ENCODE measurements at places on chromosomes 6 and 20.

- DNase-seq = no peak
Observed at GRCh38 chr20:37257988-37258387, 3.6 kb downstream of the GHRH start.

DNA sequence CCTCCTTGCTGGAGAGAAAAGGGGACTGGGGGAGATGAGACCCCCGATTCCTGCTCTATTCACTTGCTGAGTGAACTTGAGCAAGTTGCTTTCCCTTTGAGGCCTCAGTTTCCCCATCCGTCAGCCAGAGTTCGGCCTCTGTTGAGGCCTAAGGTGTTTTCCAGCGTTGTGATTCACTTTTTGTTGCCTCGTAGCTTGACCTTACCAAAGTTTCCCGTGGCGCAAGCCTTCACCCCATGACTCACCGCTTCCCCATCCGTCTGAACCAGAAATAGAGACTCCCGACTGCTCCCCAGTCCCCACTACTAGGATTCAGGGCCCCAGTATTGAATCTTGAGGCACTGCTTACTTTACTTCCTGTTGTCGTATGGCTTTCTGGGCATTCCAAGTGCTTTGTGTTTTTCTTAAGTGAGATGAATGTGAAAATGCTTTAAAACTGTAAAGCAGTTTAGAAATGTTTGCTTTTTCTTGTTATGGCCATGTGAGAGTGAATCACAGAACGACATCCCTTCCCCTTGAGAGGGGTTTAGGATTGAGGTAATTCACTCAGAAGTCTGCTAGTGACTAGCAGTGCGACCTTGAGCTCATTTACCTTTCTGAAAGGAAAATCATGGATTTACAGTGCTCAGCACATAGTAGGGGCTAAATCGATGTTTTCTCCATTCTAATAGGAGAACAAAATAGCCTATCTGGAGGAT, 1.2 kb downstream of the CHMP4B start:
- DNase-seq = peak; percentile 68

DNA sequence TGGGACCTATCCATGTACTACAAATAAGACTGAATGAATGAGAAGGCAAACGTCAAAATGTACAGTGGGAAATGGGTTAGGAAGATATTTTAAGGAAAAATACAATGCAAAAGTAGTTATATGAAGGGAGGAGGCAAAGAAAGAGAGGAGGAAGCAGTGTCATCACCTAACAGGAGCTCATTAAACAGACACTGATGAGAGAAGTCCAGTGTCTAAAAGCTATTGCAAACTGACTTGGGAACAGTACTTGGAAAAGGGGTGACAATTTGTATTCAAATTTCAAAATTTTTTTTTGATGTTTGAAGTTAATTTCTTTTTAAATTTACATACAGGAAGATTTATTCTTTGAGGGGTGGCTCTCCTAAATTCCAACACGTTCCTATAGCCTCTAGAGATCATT, 143.5 kb upstream of the NOX3 start:
- no peak for DNase-seq

DNA sequence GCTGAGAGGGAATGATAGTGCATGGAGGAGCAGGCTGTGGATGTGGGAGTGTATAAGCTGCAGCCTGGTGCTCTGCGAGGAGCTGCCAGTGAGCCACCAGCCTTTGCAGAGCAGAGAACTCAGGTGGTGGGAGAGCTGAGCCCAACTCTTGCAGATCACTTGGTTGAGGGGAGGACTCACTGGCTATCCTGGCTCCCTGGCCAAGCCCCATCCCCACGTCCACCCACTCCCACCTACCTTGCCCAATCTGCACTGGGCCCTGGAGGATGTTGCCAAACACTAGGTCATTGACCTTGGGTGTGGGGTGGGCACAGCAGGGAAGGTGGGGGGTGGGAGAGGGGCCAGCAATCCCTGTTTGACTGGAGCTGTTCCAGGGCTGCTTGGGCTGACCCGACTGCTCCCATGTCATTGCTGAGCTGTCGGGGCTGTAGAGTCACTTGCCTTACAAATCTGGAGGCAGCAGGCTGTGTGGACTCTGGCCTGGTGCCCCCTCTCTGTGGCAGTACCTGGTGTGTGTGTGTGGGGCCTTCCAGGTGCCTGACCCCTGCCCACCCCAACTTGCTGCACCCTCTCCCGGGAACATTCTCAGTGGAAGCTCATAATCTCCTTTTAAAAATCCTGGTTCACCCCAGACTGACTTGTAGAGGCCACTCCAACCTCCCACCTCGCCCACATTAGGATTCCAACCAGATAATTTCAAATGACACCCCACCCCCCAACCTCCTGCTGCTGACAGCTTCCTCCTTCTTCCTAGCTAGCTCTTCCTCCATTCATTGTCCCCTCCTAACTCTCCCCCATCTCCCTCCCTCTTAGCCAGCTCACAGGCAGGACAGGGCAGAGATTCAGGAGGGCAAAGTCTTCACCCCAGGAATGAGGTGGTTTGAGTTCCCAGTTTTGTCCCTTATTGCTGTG, 162.3 kb downstream of the MRPL14 start:
- DNase-seq = no peak

DNA sequence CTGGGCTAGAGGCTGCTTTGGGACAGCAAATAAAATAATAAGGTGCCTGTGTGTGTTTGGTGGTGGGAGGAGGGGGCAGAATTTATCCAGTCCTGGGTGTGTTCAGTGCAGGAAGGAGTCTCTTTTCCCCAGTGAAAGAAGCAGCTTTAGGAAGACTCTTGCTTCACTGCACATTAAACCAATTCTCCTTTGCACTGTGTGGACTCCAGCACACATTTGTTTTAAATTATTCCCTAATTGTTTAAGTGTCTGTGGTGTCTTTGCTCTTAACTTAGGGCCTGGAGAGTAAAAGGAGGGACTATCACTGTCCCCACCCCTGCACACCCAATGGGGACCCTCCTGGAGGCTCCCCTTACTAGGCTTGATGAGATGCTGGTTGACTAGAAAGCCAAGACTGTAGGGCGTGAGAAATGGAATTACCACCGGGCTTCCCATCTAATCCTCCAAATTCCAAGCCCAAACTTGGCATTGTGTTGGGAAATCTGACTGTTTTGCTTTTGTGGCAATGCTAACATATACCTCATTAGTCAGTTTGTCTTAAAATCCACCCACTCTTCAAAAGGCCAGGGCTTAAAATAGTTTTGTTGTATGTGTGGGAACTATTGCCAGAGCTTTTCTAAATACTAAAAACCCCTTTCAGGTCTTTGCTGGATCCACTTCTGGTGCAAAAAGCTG, 13.5 kb upstream of the DAAM2 start:
- DNase-seq = no peak

GRCh38 chr20:8375898-8376297, 243.8 kb downstream of the PLCB1 start:
- no peak for DNase-seq

- no peak for DNase-seq
Observed at GRCh38 chr20:30419466-30419865, 838.0 kb upstream of the DEFB115 start.

DNA sequence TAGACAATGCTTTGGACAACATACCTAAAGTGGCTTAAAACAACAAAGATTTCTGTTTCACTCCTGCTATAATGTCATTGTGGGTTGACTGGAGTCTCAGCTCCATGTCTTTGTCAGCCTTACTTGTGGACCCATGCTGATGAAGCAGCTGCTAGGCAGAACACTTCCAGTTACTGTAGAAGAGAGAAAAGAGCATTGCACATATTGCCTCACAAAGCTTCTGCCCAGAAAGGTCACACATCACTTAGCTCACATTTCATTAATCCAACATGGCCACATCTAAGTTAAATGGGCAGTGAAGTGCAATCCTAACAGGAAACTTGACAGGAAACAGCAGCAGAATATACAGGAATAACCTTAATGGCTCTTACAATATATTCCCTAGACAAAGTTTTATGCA, 480.5 kb upstream of the HTR1E start:
- DNase-seq = no peak

DNA sequence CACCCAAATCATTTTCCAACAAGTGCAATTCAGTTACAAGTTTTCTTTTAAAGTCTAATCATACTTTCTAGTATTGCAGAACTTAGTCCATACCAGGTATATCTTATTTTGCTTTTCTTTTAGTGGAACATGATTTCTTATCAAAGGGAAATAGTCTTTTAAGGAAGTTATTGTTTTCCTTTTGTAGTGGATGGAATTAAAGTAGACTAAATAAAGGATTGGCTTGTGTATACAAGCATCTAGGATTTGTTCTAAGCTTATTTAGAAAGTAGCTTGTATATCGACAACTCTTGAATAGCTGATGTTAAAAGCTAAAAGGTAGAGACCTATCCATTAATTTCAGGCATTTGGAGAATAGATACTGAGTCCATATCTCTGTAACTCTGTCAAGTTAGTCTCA, 14.8 kb downstream of the DCBLD1 start:
- DNase-seq = no peak

DNA sequence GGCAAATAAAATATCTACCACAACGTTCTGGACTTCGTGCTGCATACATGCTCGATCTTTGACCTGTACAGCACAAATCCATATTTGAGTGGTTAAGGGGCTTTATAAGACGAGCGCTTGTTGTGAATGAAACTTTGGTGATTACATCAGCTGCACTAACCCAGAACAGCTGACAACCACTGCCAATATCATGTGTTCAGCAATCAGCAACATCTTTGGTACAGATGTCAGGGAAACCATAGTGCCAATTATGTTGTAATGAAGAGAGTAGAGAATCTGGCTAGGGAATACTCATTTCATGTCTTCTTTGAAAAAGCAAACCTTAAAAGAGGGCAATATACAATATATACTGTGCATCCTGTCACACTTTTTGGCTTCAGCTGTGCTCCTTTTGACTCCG, 188.6 kb upstream of the NT5E start:
- no peak for DNase-seq

DNA sequence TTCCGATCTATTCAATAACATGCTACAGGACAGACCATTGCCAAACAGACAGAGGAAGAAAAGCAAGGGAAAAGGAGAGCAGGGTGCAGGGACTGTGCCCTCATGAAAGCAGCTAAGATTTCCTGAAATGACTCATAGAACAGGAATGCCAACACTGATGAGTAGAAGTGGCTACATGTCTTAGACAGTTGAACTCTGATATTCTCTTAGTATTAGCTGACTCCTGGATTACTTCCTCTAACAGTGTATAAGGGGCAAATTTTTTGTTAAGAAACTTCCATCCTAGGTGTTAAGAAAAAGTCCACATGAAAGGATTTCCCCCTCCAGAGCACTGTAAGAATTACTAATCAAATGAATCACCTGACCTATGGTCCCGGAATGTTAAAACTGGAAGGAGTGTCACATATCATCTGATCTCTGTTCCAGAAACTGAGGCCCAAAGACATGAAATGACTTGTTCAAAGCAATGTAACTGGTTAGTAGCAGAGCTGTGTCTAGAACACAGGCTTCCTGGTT, 224.9 kb downstream of the IBTK start:
- no peak for DNase-seq

- peak; percentile 41 for DNase-seq
Observed at GRCh38 chr6:153312634-153313033, 181.6 kb upstream of the RGS17 start.

- DNase-seq = no peak
Observed at GRCh38 chr6:124964764-124965105, 2.5 kb downstream of the RNF217 start.

DNA sequence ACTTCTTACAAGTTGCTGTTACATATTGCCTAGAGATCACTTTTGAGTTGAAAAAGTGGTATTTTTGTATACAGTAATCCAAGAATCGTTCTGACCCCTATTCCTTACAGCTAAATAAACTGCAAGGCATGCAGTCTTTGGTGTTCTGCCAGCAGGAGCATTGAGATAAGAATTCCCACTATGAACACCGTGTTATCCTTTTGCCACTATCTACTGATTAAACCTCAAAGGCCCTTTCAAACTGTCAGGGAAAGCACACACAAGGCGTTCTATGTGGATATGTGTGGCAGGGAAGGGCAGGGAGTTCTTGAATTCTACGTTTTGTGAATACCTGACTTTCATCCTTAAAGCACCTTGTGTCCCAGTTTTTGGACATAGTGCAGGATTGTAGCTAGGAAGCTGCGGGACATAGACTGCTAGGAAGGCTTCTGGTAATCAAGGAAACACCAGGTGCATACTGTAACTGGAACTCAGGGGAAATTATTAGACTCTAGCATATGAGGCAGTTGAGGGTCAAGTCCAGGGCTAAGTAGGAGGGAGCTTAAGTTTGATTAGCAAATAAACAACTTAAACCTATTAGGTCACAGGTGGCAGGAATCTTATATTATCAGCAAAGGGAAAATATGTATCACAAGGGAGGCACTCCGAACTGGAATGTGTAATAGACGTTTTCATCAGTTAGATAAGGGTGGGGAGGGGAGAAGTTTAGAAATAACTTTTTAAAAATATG, 506.6 kb downstream of the RNF144B start:
- DNase-seq = no peak

GRCh38 chr6:27251112-27251605, 3.7 kb downstream of the PRSS16 start:
- peak; percentile 84 for DNase-seq

DNA sequence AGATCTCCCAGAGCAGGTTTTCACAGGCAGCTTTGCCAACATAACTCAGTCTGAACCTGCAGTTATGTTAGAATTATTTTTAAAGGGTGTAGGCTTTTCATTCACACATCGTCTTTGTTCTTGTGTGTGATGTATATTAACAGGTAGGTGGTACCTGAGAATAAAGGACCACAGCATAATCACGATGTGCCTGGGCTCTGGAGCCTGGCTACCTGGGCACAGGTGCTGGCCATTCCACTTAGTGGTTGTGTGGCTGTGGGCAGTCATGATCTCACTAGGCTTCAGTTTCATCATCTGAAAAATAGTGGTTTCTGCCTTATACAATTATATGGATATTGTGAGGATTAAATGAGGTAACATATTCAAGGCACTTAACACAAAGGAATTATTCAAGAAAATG, 6.4 kb downstream of the CD109 start:
- no peak for DNase-seq

DNA sequence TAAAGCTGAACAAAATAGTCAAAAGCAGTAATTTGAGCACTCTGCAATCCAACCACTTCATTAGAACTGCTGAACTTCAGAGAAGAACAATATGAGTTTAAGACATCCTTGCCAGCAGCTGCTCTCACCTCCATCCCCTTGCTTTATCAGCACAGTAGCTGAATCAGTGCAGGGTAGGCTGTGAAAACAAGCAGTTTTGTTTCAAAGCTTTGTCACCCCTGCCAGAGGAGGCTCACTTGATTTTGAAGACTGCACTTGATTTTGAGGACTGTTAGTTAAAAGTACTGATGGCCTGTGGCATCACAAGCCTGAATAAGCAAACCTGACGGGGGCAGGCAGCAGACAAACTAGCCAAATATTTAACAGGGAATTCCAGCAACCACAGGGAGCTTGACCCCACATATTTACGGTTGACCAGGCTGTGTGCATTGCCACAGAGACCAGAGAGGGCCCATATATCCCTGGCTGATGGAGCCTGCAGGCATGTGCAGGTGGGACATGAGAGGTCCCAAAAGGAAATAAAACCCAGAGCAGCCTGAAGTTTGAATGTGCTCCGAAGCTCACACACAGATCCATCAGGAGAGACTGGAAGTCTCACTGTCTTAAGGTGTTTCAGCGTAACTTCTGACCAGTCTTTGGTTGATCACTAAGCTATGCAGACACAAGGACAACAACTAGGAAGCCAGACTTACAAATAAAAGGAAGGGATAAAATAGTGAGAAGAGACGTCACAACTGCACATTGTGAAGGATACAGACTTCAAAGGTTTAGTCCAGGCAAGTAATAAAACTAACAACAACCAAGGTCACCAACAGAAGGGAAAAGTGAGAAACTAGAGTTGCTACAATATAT, 97.4 kb downstream of the PDSS2 start:
- DNase-seq = no peak
